ENCODE measurements at places on chromosomes 13 and 19.

GRCh38 chr19:18500799-18501198, 21.1 kb downstream of the ELL start:
- DNase-seq, result no peak

GRCh38 chr19:58183817-58184215, 955 bp downstream of the ZNF274 start:
- DNase-seq, result no peak

DNA sequence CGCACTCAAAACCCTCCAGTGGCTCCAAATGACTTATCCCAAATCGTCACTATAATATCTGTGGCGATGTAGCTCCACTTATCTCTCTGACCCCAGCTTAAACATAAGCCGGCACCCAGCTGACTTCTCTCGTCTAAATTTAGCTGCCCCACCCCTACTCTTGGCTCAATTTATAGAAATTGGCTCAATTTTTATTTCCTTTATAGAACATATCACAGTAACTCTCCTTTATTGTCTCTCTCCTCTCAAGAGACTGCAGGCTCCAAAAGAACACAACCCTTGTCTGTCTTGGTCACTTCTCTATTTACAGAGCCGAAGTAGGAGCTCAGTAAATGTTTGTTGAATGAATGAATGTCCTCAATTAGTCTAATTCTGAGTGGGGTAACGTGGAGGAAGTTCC, 805 bp downstream of the ZNF784 start:
- no peak for DNase-seq

DNA sequence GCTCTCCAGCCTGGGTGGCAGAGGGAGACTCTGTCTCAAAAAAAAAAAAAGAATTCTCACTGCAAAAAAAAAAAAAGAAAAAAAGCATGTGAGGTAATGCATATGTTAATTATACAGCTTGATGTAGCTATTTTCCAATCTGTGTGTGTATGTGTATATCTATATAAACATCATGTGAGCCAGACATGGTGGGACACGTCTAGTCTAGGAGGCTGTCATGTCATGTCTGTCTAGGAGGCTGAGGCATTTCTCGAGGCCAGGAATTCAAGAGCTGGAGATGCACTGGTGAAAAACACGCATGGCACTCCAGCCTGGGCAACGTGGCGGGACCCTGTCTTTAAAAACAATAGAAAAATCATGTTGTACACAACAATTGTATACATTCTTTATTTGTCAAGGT, 6.9 kb upstream of the SBK3 start:
- DNase-seq, result no peak

DNA sequence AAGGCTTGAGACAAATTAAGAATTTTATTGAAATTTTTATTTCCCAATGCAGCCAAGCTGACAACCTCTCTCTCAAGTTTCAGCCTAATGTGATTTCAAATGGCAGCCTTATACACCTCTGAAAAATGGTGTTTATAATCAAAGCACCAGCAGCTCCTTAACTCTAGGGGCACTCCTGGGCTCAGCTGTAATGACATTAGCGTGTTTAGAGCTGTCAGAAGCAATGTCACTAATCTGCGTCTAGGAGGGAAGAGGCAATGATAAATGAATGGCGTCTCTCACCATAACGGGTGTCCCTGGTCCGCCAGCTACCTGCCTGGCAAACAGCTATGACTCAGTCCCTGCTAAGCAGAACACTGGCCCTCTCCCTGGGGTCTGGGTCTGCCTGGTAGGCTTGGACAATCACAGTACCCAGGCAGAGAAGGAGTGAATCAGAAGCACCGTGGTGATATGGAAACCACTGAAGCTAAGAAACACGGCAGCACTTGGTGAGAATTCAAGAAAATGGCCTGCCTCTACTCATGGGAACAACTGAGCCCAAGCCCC, 131.8 kb upstream of the VSTM2B start:
- peak; percentile 59 for DNase-seq

GRCh38 chr13:111183087-111183645, 68.1 kb downstream of the ARHGEF7 start:
- DNase-seq, result no peak

DNA sequence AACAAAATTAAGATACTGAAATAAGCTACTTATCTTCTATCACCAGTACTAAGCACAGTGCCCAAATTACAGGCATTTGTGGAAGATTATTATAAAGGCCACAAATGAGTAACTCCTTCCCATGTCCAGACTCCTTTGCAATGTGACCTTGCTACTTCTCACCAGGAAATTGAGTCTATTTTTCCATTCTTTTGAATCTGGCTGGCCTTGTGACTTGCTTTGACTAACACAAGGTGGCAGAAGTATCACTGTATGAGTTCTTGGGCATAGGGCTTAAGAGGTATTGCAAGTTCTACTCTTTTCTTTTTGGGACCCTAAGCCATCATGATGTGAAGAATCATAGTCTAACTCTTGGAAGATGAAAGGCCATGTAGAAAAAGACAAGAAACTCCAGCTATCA, 49.9 kb downstream of the UGGT2 start:
- DNase-seq, result peak; percentile 67

- DNase-seq, result peak; percentile 39
These were observed 595.4 kb downstream of the DIAPH3 start for GRCh38 chr13:59568306-59568705.

DNA sequence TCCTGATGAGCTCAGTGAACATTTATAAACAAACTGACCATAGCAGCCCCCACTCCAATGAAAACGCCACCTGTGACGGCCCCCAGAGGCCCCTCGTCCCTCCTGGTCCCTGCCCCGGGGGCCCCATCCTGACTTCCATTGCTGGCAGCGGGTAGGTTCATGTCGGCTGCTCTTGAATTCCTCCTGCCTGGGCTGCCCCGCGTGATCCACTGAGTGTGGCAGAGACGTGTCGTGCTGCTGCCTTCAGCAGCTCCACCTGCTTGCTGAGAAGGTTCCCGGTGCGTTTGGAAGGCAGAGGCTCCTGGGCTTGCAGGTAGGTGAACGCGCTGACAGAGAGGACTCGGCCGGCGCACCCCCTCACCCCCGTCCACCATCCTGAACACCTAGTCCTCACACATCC, 11.6 kb downstream of the C2CD4C start:
- DNase-seq, result no peak

DNA sequence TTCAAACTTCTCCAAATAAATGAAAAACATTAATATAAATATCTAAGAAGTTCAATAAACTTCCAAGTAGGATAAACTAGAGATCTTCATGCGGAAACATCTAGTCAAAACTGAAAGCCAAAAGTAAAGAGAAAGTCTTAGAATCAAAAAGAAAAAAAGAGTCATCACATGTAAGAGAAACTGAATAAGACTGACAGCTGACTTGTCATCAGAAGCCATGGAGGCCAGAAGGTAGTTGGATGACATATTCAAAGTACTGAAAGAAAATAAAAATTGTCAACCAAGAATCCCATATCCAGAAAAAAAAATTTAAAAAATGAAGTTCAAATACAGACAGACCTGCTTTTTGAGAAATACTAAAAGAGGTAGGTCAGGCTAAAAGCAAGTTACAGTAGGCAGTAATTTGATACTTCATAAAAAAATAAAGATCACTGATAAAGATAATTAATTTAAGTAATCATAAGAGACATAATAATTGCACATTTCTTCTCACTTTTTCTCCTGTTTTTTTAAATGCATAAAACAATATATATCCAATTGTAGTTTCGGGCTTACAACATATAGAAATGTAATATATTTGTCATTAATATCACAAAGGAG, 327.6 kb upstream of the PCDH9 start:
- DNase-seq, result peak; percentile 29

- peak; percentile 75 for DNase-seq
These were observed 149.9 kb downstream of the MYO16 start for GRCh38 chr13:108779308-108779707.

DNA sequence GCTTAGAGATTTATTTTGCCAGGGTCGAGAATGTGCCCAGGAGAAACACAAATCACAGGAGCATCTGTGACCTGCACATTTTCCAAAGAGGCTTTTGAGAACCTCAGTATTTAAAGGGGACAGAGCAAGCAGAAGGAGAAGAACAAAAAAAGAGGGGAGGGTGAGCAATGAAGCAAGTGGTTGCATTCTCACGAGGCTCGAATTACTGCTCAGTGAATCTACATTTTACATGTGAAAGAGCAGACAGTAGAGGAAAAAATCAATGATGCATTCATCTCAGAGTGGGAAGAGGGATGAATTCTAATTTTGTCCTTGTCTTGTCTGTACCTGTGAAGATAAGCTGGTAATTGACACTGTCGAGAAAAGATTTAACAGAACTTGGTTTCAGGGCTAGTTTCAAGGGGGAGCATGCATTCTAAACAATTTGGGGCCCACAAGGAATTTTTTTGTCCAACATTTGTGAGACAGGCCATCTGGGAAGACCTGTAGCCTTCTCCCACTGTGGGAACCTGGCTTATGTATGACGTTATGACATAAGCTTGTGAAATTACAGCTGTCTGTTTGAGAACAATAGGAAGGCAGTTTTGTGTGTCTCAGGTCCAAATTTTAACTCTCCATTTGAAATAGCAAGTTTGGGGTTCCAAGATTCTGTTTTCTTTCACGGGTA, 855.1 kb downstream of the SLITRK5 start:
- DNase-seq, result peak; percentile 14

DNA sequence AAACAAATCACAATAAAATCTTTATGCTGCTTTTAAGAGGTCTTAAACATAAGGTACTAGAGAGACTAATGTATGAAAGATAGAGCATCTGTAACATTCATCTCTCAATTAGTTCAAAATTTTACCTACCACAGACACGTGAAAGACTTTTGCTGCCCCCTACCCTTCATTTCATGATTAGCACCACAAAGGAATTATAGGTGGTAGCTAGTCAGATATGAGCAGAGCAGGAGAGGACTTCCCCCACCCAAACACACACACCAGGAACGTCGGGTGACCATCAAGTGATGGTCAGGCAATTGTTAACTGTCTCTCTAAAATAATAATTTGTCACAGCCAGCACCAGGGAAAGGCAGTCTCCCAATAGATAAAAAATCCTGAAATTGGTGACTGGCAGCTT, 1531.7 kb upstream of the SPRY2 start:
- DNase-seq, result peak; percentile 93

DNA sequence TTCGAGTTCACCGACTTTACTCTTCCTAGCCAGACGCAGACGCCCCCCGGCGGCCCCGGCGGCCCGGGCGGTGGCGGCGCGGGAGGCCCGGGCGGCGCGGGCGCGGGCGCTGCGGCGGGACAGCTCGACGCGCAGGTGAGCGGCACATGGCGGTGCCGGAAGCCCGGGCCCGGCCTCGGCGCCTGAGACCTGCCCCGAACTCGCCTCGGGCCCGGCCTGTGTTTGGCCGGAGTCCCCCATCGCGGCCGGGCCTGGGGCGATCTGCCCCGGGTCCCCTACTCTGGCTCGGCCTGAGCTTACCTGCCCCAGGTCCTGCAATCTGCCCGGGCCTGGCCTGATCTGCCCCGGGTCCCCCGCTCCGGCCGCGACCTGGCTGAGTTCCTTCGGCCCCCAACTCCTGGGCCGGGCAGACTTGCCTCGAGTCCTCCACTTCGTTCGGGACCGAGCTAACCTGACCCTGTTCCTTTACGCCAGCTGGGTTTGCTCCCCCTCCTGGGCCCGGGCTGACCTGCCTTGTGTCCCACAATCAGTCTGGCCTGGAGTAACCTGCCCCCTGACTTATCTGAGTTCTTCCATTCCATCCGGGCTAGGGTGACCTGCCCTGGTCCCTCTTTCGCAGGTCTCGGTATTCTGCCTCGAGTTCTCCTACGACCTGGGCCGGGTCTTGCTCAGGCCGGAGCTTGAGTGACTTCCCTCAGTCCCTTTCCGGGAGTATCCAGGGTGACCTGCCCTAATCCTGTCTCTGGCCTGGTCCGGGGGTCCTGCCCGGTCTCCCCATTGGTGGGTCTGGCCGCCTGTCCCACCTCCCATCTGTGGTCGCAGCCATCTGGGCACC, 764 bp downstream of the UPF1 start:
- peak; percentile 78 for DNase-seq

DNA sequence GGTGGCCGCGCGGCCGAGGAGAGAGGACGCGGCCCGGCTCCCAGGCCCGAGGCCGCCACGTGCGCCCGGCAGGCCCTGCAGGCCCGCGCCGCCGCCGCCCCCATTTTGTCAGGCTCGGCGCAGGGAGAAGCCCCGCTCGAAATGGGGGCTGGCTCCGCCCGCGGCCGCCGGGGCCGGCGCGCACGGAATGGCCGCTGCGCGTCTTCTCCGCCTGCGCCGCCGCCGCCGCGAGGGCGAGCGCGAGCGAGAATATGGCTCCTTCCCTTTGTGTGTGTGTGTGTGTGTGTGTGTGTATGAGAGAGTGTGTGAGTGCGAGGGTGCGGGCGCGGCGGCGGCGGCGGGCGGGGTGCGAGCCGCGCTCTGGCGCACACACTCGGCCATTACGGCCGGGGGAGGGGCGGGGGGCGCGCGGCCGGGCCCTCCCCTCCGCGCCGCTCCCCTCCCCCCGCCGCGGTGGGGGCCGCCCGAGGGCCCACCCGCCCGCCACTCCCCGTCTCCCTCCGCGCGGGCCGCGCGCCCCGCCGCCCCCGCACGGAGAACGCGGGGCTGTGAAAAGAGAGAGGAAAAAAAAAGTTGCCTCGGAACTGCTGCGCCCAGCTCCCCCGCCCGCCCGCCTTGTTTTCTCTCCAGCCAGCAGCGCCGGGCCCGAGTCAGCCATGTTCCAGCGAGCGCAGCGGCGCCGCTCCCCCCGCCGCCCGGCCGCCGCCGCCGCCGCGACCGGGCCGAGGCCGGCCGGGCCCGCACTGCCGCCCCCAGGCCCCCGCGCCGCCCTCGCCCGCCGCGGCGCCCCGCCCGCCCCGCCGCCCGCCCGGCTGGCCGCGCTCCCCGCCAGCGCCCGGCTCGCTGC, 1.0 kb downstream of the HMGB1 start:
- DNase-seq, result peak; percentile 82

DNA sequence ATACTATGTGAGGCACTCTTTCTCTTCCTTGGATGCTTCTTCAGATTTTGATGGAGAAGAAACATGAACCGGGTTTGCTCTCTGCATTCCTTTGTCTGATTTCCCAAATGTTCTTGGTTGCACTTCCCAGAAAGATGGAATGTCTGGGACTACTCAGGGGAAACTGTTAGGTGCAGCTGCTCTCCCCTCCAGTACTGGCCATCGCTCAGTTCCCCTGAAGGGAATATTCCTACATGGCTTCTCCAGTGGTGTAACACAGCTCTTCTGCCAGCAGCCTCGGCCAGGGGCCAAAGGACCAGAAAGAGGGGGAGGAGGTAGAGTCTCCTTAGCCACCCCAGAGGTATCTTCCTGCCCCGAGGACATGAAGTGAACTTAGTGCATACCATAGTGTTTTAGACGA, 33.5 kb upstream of the SPRY2 start:
- no peak for DNase-seq
